ENCODE measurements at places on chromosomes 4 and X.
A peak's percentile ranks its signal among the peaks of the same experiment; 100 is the strongest.

GRCh38 chr4:141328560-141329173, 108.0 kb downstream of the ZNF330 start:
- DNase-seq: no peak

DNA sequence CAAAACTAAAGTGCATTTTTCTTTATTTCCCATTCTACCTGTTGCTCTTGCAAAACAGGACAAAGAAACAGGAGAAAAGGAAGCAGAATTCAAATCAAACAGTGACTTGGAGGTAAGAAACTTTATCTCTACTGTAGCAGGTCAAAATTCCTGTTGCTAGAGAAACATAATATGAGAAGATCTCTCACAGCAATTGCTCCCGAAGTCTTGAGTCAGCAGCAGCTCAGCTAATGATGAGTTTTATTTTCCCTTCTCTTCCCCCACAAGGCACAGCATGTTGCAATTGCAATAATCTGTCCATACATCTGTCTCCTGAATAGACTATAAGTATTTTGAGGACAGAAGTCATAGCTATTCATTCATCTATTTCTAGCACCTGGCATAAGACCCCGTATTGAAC, 112.7 kb downstream of the CLNK start:
- DNase-seq: no peak

DNA sequence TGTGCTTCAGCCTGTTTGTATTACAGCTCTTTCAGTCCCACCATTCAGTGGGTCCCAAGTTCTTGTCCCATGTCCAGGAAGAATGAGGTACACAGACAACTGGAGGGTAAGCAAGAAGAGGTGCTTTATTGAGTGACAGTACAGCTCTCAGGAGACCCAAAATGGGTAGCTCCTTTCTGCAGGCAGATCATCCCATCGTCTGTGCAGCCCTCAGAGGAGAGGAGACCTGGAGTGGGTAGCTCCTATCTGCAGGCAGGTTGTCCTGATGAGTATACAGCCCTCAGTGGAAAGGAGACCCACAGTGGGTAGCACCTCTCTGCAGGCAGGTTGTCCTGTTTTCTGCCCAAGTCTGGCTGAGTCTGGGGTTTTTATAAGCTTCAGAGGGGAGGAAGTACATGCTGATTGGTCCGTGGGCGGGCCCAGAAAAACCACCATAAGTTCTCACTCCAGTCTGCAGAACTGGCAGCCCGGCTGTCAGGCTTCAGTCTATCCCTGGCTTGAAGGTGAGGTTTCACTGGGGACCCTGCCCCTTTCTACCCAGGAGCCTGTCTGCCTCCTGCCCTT, 18.0 kb downstream of the GRK4 start:
- no peak for DNase-seq

DNA sequence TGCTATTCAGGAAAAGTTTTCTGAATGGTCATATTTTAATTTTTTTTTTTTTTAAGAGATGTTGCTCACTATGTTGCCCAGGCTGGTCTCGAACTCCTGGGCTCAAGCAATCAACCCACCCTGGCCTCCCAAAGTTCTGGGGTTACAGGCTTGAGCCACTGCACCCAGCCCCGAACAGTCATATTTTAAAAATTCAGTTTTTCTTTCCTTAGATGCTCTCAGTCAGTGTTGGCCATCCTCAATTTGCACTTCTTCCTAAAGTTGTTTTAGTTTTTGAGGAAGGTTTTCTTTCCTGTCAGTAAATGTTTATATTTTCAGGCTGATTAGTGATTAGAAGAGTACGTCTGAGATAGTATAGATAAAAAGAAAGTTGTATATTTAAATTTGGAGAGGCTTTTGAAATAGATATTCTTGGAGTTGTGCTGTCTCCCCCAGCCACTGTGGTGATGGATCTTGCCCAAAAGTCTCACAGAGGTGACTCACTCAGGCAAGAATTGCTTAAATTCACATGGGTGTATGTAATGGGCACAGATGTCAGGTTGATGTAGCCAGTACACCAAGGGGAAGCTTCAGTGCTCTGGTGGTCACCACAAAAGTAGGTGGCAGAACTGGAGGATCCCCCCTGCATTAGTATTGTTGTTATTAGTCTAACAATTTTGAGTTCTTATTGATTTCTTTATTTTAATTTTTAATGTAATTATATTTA, 72.2 kb upstream of the ELOVL6 start:
- no peak for DNase-seq

GRCh38 chrX:139209342-139209741, 321.2 kb upstream of the F9 start:
- DNase-seq: no peak

GRCh38 chrX:1394731-1395501, 3.0 kb upstream of the SLC25A6 start:
- DNase-seq: no peak

- no peak for DNase-seq
Observed at GRCh38 chrX:107849747-107850421, 24.2 kb downstream of the MID2 start.

DNA sequence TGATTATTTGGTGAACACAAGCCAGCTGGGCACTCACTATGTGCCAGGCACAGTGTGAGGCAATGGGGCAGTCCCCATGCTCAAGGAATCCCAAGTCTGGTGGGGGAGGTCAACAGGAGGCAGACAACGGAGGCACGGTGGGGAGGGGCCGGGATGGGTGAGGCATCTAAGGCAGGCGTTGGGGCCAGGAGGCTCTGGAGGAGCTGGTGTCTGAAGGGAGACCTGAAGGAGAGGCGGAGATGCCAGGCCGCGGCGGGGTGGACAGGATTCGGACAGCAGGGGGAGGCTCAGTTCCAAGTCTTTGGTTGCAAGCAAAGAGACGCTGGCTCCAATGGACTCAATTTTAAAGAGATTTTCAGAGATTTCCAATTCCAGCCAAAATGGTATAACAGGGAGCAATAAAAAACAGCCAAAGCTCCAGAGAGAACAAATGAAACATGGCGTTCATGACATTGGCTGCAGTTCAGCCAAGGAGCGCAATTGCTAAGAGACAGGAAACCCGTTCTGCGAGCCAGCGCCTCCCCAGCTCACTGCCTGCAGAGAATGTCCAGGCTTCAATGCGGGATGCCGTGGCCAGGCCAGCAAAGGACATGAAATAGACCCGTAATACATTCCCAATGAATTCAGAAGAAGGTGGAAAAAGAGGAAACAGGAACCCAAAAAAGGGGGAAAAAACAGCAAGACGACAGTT, 105.2 kb upstream of the LRPAP1 start:
- DNase-seq: no peak

GRCh38 chrX:129522184-129523078, 859 bp downstream of the SMARCA1 start:
- peak; percentile 5 for DNase-seq
